ENCODE measurements at places on chromosomes 13 and 19.

GRCh38 chr13:32042551-32042950, 11.0 kb downstream of the FRY start:
- no peak for DNase-seq

GRCh38 chr19:1101337-1101698, 2.5 kb upstream of the GPX4 start:
- no peak for DNase-seq

- DNase-seq: no peak
Observed at GRCh38 chr13:112781287-112781686, 91.4 kb downstream of the ATP11A start.

DNA sequence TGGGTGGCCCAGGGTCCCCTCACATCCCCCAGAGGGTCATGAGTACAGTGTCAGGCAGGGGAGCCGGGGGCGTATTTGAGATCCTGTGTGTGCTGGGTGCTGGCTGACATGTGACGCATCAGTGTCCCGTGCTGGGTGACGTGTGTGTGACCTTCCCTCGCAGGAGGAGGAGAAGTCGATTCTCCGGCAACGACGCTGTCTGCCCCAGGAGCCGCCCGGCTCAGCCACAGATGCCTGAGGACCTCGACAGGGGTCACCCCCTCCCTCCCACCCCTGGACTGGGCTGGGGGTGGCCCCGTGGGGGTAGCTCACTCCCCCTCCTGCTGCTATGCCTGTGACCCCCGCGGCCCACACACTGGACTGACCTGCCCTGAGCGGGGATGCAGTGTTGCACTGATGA, 25.8 kb downstream of the PNPLA6 start:
- no peak for DNase-seq

GRCh38 chr13:39685652-39686051, 30.2 kb downstream of the COG6 start:
- no peak for DNase-seq

DNA sequence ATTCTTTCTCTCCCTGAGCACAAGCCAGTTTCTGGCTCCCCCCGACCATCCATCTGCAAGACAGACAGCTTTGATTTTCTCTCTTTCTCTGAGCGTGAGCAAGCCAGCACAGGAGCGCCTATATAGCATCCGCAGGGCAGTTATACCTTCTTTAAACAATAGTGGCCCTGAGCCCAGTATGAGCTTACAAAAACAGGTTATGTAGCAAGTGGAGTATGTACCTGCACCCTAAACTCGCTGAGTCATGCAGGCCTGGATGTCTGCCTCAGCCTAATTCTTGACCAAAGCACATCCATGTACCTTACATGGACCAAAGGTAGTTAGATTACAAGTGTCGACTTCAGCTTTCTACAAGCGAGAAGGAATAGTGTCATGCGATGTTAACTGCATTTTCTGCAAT, 61.7 kb downstream of the RAP2A start:
- DNase-seq: no peak

DNA sequence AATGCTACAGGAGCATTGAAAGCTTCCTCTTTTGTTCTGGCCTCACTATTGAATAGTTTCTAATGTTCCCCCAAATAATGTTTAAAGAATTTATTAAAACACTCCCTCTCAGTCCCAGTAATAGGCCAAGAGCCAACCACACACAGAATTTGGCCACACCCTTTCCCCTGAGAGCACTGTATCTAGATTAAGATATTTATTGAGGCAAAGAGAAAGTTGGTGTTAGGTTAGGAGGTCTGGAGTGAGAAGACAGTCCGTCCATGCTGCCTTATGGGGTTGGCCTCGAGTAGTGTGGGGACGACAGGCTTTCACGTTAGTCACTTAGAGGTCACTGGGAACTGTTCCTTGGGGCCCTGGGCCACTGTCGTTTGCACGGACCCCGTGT, 122.9 kb upstream of the RNF113B start:
- no peak for DNase-seq

DNA sequence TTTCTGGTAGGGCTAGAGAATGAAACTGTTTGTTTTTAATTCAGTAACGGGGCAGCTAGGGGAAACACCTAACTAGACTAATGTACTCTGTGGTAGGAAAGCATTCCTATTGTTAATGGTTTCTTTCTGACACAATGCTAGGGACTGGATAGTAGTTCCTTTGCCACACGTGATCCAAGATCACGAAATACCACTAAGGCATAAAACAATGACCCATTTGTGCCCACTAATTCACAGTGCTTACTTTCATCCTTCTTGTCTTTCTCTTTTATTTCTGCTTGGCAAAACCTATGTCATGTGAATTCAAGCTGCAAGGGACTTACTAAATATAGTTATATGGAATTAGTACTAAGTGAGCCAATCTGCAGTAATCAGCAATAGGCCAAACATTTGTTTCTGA, 834.1 kb upstream of the SLITRK6 start:
- DNase-seq: no peak

DNA sequence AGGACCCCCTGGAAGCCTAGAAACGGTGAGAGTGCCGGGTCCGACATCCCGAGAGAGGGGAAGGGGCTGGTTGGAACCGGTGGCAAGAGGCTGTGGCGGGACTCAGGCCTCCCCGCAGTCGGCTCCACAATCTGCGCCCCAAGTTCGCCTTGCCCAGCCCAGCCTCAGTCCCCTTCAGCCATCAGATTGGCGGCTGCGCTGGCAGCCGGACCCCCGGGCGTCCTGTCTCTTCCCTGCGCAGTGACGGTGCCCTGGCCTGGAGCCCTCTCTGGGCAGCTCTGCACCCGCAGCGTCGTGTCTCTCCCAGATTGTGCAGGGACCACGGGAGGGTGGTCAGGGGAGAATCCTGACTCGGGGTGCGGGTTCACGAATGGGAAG, 315 bp downstream of the ZNF492 start:
- DNase-seq: no peak
